SK-N-SH (cell line): ENCODE measurements at places on chromosomes 4 and X. TPM values are rescaled to one million over a fixed set of nuclear protein-coding genes. Genes with fewer than 3 reads are reported as not detected.

Gene KCTD8
- polyA plus RNA-seq = not detected in 2 replicates

Gene CAPN6
- polyA plus RNA-seq = 0.02 TPM in 1 of 2 replicates, not detected in the other

- no peak for DNase-seq
These were observed 138.0 kb downstream of the RPA4 start for GRCh38 chrX:97021680-97022079.

DNA sequence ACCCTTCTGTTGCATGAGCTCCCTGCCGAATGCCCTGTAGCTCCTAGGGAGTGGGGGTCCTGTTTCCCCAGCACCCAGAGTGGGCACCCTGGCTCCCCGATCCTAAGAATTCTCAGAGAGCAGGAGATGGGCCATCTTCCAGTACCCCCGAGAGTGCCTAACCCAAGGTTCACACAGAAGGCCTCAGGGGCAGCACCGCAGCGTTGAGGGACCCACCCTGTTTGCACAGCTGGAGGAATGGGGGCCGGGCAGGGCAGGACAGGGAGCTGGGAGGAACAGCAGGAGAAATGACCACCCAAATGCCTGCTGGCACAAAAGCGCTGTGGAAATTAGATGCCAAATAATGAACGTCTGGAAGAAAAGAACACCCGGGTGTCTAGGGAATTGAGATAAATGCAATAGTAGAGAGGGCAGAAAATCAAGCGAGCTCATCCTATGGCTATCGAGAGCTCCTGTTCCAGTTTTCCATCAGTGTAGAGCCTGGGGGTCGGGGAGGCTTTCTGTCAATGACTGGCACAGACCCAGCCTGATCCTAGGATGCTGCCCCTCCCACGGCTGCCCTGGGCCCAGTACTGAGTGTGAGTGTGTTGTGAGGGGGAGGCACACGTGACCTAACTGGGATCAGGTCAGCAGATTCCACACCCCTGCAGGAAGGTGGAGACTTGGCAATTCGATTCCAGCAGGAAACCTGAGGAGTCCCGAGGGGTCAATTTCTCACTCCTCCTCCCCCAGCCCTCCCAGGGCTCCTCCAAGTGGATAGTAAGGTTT lies 25.7 kb downstream of the SEPTIN6 start:
- DNase-seq = peak; percentile 39

DNA sequence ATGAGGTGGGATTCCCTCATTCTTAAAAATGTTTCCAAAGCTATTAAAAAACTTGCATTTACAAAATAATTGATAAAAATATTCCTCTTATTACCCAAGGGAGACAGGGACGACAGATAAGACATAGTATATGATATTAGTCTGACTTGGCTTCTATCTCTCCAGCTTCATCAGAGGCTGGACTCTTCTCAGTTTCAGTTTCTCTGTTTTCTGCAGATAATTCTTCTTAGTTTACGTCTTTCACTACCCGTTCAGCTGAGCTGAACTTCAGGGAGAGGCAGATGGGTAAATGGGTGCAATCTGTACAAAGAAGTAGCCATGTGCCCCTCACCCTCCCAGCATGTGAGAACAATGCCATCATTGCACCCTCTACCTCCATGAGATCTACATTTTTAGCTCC lies 214.0 kb upstream of the SLIT2 start:
- no peak for DNase-seq

Gene PCSK1N
- 24.8 and 35.0 TPM in 2 replicates for polyA plus RNA-seq

Gene FAM241A
- polyA plus RNA-seq = 0.28 and 0.44 TPM in 2 replicates

Gene IGFBP7
- polyA plus RNA-seq = 0.38 and 0.71 TPM in 2 replicates

Gene PF4V1
- polyA plus RNA-seq = not detected in 2 replicates

DNA sequence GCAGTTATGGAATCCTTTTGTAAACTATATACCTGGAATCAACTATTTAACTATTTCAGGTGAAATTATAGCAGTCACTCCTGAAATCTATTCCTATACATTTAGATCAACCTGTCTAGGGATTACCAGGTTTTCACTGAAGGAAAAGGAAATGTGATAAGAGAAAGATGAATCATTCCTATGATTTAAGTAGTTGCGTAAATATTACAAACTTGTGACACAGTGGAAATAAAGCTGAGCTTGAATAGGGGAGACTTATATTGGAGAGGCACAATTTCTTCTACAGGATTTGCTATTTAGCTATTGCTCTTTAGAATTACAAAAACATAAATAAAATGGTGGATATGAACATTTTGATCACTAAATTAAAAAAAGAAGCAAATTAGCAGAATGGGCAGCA lies 284.1 kb upstream of the EPHA5 start:
- no peak for DNase-seq
